Stimulated activated CD4-positive, alpha-beta T cell treated with anti-CD3 and anti-CD28 coated beads, Interleukin-4, amount 100 ng/mL, for 48 hours (primary cell): ENCODE measurements at places on chromosomes 1 and 21.

DNA sequence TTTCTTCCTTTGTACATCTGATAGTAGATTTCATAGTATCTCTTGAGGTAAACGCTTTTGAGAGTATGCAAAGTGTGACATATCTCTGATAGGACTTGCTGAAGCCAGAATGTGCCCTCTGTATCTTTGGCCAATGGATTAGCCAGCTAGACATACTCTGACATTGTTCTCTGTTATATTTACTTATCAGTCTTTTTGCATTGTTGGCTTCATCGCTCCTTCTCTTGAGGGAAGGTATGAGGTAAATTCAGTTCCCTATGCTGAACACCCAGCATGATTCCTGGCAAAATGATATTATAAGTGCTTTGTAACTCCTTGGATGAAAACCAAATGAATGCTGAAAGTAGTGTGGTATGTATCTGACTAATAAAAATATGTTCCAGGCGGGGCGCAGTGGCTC, 163.2 kb upstream of the CACYBP start:
- DNase-seq: no peak

DNA sequence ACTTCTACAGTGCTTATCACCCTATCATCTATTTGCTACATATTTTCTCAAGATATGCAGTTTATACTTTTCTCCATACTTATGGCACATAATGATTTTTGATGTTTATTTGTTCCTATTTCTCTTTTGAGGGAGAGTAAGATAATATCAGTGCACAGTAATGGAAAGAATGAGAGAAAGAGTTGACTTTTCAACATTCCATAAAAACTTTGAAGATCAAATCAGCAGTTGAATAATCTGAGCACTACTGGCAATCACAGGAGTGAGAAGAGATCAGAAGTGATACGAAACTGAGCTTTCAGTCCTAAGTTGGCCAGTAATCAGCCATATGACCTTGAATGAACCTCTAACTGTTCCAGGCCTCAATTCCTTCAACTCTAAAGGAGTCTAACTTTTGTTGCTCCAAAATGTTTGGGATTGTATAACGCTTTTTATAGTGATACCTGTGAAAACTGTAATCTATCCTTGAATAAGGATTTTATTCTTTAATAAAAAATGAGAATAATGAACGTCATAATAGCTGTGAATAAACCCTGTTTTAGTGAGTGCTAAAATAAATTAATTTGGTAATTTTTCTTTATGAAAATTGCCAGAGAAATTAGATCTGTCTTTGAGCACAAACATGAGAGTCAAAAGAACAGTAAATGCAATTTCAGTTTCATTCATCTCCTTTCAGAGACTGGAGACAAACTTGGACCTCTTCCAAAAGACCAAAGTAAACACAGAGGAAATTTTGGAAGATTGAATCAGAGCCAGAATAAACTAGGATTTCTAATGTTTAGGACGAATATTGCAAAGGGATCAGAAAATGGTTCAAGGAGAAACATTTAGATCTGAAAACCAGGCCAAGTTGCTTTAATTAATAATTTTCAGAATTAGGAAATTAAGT, 309.9 kb downstream of the ADGRL2 start:
- no peak for DNase-seq

- no peak for DNase-seq
Observed at GRCh38 chr1:15215116-15215515, 31.9 kb upstream of the FHAD1 start.

GRCh38 chr1:205191622-205192021, 19.9 kb downstream of the DSTYK start:
- DNase-seq: no peak

DNA sequence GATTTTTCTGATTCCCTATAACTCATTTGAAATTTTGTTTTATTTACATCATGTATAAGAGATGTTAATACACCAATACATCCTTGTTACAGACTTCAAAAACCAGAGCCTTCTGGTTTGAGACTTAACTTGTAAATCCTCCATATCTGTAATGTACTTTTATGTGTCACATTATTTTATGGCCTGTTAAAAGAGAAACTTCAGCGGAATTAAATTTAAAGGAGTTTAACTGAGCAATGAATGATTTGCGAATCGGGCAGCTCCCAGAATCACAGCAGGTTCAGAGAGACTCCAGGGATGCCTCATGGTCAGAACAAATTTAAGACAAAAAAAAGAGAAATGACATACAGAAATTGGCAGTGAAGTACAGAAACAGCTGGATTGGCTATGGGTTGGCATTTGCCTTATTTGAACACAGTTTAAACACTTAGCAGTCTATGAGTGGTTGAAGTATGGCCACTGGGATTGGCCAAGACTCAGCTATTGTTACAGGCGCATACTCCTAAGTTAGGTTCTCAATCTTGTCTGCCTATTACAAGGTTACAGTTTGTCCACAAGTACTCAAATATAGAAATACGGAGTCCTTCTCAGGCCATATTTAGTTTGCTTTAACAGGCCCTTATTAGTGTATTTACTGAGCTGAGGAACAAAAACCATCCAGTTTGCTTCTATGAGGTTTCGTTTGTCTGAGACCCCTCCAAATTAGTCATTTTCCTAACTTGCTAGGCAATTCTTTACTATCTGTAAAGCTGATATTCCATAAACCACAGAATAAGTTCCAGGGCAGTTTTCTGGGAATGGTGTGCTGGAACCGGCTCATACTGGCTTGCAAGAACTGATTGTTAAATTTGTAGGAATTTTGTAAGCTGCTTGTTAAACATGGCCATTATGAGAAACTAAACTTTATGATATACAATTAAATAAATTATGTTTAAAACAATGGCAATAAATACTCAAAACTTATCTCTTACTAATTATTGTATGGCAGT, 56.2 kb upstream of the WDR26 start:
- no peak for DNase-seq

GRCh38 chr1:66368261-66368660, 165.7 kb upstream of the SGIP1 start:
- no peak for DNase-seq

- no peak for DNase-seq
Observed at GRCh38 chr1:25990702-25991395, 7.0 kb downstream of the PAFAH2 start.

- no peak for DNase-seq
Observed at GRCh38 chr1:18279351-18280074, 171.9 kb downstream of the IGSF21 start.

DNA sequence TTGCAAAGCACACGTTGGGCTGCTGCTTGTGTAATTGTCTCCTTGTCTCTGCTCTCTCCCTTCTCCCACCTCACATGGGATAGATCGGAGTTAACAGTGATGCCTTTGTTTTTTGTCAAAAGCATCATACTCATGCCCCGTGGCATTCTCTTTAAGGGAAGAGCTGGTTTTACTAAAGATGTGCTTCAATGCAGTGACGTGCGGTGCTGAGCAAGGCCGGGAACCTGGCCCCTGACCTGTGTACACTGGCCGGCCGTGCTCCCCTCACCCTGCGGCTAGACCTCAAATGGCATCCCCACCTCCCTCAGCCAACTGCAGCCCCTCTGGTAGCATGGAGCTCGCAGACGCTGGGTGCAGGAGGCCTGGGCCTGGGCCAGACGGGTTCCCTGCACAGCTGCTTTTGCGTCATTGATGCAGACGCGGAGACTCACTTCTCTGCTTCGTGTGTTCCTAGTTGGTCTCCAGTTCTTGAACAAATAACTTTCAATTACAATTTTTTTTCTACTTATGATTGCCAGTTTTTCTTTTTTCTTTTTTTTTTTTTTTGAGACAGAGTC, 19.9 kb downstream of the AGPAT3 start:
- no peak for DNase-seq

DNA sequence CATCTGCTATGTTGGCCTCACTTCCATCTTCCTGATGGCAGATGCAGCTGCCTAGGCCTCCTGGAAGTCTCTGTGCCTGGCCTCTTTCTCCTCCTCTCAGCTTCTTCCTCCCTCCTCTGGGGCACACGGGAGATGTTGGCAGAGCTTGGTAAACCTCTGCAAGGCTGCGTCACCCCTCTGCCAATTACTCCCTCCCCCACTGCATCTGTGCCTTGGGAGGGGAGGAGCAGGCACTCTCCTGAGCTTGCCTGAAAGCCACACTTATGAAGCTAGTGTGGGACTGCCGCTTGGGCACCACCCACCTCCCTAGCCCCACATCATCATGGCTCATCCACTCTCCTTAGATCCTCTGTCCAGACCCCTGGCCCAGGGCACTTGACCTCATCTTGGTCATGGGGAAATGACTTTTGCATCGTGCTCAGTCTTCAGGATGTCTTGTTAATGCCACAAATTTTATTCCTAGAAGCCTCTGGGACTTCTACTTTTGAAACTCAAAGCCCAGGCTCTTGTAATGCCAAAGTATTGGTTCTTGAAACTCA, 7.3 kb upstream of the TMEM51 start:
- no peak for DNase-seq

DNA sequence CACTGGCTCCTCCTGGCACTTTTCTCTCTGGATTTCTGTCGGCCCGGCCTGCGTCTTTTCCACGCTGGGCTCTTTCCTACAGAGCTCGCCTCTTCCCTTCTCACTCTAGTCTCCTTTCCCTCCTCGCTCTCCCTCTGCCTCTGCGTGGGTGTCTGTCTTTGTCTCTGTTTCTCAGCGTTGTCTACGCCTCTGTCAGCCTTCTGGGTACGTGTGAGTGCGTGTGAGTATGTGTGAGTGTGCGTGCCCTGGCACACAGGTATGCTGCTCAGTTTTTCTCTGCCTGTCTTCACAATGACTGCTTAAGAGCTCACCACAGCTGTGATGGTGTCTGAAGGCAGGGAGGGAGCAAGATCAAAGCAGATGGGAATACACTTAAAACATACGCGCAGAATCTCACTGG, 77.7 kb downstream of the KIRREL1 start:
- no peak for DNase-seq

DNA sequence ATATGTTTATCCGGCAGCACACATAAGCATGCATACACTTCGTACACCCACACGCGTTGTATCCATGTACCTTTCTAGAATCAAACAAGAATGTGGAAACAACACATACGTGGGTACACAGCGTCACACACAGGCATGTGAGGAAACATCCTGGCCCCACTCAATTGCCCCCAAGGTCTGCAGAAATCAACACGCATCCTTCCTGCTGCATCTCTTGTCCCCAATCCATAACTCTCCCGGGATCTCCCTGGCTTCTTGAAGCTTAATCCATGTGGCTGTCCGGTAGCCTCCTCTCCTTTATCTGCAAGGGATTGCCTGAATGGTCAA, 5.5 kb upstream of the TBX15 start:
- DNase-seq: no peak

- no peak for DNase-seq
Observed at GRCh38 chr1:91104712-91105111, 82.9 kb upstream of the ZNF644 start.

- no peak for DNase-seq
Observed at GRCh38 chr1:66729119-66729518, 23.1 kb upstream of the DYNLT5 start.

DNA sequence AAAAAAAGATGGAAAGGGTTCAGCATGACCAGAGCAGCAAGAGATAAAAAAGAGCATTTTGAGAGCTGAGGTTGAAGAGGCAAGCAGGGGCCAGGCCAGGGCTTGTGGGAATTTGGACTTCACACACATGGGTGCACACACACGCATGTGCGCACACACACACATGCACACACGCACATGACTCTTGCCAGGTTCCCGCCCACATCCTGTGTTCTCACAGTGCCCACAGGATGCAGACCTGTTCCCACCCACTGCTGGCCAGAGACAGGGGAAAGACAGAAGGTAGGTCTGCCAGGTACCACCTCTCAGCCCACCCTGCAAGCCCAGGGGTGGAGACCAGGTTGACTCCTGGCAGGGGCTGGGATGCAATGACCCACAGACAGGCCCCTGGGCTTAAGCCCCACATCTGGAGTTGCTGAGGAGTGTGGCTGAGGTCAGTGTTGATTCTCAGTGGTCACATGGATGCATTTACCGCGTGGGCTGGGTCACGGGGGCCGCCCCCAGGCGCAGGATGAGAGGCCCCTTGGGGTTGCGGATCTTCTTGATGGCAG, 4.4 kb downstream of the COL16A1 start:
- DNase-seq: no peak

- DNase-seq: no peak
Observed at GRCh38 chr1:30600258-30600657, 123.1 kb downstream of the MATN1 start.

DNA sequence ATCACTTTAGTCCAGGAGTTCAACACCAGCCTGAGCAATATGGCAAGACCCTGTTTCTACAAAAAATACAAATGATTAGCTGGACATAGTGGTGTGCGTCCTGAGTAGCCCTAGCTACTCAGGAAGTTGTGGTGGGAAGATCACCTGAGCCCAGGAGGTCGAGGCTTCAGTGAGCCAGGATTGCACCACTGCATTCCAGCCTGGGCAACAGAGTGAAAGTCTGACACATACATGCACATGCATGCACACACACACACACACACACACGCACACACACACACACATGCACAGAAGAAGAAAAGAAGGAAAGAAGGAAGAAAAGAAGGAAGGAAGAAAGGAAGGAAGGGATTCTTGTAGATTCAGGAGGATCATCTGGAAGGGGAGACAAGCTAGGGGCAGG, 104.4 kb upstream of the USP25 start:
- no peak for DNase-seq

- no peak for DNase-seq
Observed at GRCh38 chr21:44684483-44684882, 2.5 kb upstream of the KRTAP12-1 start.

DNA sequence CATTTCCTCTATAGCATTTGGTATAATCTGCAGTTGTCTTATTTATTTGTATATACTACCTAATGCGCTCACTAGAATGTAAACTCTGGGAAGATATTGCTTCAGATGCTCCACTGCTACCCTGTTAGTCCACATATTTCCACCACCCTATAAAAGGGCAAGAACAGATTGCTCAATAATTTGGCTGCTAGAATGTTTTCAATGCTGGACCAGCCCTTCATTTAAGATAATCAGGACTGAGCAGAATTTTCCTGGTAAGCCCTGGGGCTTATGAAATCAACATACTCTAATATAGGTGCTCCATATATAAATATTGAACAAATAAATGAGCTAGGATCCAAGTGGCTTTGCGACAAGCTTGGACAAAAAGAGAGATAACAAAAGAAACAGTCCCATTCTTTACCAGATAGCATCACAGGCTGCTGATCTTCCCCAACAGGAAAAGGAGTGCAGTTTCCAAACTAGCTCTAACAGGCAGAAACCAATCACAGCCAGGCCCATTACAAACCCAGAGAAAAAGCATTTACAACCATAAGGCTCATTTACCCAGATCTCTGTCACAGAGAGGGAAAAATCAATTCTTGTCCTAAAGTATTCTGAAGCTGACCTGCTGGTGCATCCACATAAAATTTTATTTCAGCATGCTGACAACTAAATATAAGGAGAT, 8.3 kb downstream of the BCAR3 start:
- DNase-seq: no peak

- no peak for DNase-seq
Observed at GRCh38 chr1:81113688-81114087, 687.0 kb upstream of the ADGRL2 start.

- no peak for DNase-seq
Observed at GRCh38 chr21:45410151-45410864, 5.3 kb downstream of the COL18A1 start.

DNA sequence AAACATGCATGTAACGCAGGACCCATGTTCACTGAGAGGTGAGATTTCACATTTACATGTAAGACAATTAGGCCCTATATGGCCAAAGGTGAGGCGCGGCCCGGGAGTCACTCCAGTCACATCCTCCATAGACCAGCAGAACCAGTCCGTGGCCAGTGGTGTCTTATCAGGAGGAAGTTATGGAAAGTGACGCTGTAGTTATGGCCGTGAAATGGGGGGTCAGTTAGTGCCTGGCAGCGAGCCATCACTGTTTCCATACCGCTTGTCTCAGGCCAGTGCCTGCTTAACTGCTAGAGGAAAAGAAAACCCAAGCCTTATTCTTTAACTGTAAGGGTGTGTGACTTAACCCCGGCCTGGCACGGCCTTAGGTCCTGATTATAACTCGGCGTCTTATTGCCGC, 6.1 kb downstream of the C1orf159 start:
- DNase-seq: no peak
